Endothelial cell of umbilical vein (primary cell): ENCODE measurements at places on chromosomes 2 and 18. TPM values are rescaled to one million over a fixed set of nuclear protein-coding genes. Genes with fewer than 3 reads are reported as not detected.

DNA sequence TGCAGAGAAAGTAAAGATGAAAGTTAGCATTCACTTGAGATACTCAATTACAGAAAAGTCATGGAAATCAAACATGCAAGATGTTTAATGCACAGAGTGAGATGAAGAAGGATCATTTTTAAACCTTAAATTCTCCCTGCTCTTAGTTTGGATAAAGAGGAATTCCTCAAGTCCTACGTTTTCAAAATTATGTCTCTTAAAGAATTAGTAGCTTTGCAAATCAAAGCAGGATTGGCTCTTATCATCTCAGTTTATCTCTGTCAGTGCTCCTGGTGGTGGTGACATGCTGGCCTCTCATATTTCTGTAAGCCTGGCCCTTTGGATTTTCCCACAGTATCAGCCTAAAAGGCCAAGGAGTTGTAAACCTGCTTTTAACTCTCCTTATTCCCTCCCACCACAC lies 242.2 kb downstream of the NRXN1 start:
- H3K4me1 ChIP-seq = no peaks in the 10 kb centered on the region
- DNase-seq = no peak
- H3K36me3 ChIP-seq = no peaks in the 10 kb centered on the region
- H3K27me3 ChIP-seq = no peaks in the 10 kb centered on the region
- no peak overlapping the region for H3K4me3 ChIP-seq

GRCh38 chr18:3530807-3531206 lies 80.8 kb downstream of the TGIF1 start:
- no peaks in the 10 kb centered on the region for H3K4me1 ChIP-seq
- no peak for DNase-seq
- no peaks in the 10 kb centered on the region for H3K27me3 ChIP-seq

- no peaks in the 10 kb centered on the region for H3K4me1 ChIP-seq
- H3K4me3 ChIP-seq = no peak overlapping the region
- no peak for DNase-seq
- H3K27me3 ChIP-seq = peaks cover 3% of the 10 kb centered on the region
Observed at GRCh38 chr2:100235098-100235497, 87.2 kb downstream of the LONRF2 start.

DNA sequence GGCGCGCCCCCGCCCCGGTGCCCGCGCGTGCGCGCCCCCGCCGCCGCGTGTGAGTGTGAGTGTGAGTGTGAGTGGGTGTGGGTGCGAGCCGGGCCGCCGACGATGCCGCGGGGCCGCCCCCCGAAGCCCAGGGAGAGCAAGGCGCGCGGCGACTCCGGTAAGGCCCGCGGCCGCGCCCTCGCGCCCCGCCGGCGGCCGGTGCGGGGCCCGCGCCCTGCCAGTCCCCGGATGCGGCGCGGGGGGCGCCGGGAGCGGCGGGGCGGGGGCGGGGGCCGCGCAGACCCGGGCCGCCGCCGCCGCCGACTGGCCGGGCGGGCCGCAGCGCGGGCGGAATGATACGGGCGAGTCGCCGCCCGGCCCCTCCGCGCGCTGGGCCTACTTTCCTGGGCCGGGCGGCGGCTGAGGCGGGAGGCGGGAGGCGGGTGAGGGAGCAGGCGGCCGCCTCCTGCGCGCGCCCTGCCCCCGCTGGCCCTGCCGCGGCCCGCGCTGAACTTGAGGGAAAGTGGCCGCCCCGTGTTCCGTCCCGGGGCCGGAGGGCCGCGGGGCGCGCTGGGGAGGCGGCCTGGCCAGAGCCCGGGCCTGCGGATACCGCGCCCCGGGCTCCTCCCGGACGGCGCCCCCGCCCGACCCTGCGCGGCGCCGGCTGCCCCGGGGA lies at the start of gene ZNF236:
Gene ZNF236 (plus strand): TSS at position 52 of the 655 bp plus-strand sequence. CDS start 51 bp downstream, at position 103.
- no peaks in the 10 kb centered on the region for H3K27me3 ChIP-seq
- peak; percentile 44 for DNase-seq
- peaks cover 25% of the 10 kb centered on the region for H3K4me1 ChIP-seq
- no peaks in the 10 kb centered on the region for H3K36me3 ChIP-seq

GRCh38 chr2:10030311-10030736 lies 13.0 kb upstream of the KLF11 start:
- no peaks in the 10 kb centered on the region for H3K36me3 ChIP-seq
- H3K4me3 ChIP-seq = no peak overlapping the region
- no peak overlapping the region for H3K27ac ChIP-seq
- no peaks in the 10 kb centered on the region for H3K27me3 ChIP-seq
- no peak for DNase-seq
- peaks cover 7% of the 10 kb centered on the region for H3K4me1 ChIP-seq

DNA sequence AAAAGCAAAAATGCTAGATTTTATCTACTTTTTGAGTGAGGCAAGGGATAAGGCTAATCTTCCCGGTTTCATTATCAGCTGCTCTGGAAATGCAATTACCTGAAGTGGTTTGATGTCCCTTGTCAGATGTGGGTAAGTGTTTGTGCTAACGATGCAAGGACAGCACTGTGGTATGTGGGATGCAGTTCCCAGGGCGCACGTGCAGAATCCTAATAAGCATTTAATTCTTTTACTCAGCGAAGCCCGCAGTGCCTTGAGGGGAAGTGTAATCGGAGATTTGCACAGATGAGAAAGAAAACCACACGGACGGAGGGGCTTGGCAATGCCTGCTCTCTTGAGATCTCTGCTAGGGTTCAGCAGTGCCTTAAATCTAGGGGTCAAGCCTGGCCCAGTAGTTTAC lies 108.5 kb upstream of the LYPD6 start:
- no peaks in the 10 kb centered on the region for H3K36me3 ChIP-seq
- no peaks in the 10 kb centered on the region for H3K27me3 ChIP-seq
- no peaks in the 10 kb centered on the region for H3K4me1 ChIP-seq
- H3K4me3 ChIP-seq = no peak overlapping the region

GRCh38 chr2:224062481-224063297 lies 23.6 kb upstream of the SERPINE2 start:
- no peak for DNase-seq
- H3K4me1 ChIP-seq = no peaks in the 10 kb centered on the region
- H3K27ac ChIP-seq = no peak overlapping the region
- H3K4me3 ChIP-seq = no peak overlapping the region
- H3K36me3 ChIP-seq = no peaks in the 10 kb centered on the region

DNA sequence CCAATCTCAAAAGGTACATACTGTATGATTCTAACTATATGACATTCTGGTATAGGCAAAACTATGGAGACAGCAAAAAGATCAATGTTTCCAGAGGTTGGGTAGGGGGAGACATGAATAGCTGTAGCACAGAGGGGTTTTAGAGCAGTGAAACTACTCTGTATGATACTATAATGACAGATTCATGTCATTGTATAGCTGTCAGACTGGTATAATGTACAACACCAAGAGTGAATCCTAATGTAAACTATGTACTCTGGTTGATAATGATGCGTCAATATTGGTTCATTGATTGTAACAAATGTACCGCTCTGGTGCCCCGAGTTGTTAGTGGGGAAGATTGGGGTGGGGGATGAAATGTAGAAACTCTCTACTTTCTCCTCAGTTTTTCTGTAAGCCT lies 172.4 kb upstream of the SPOPL start:
- no peak overlapping the region for H3K4me3 ChIP-seq
- no peak for DNase-seq
- H3K27me3 ChIP-seq = no peaks in the 10 kb centered on the region
- no peaks in the 10 kb centered on the region for H3K4me1 ChIP-seq
- H3K27ac ChIP-seq = no peak overlapping the region
- no peaks in the 10 kb centered on the region for H3K36me3 ChIP-seq

GRCh38 chr18:41948544-41949110 lies 6.4 kb upstream of the PIK3C3 start:
- peaks cover 11% of the 10 kb centered on the region for H3K27me3 ChIP-seq
- no peak for DNase-seq
- no peaks in the 10 kb centered on the region for H3K4me1 ChIP-seq
- no peaks in the 10 kb centered on the region for H3K36me3 ChIP-seq
- H3K27ac ChIP-seq = no peak overlapping the region

- peak; percentile 86 for DNase-seq
- H3K4me3 ChIP-seq = no peak overlapping the region
Observed at GRCh38 chr2:143429932-143430679, 300.9 kb downstream of the ARHGAP15 start.

DNA sequence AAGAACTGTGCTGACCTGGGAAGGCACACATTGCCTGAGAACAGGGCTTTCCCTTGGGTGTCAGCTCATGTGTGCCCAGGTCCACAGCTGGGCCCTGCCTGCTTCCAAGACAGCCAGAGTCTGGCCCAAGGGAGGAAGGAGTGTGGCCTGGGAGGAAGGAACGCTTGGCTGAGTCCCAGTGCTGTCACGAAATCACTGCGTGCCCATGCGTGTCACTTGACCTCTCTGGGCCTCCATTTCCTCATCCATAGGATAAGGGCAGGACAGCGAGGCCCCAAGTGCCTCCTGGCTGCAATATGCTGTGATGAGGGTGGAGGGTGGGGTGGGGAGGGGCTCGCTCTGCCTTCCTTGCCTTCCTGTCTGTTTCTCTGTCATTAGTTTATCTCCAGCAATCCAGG lies 642 bp upstream of the KCNK3 start:
- no peak for DNase-seq
- no peak overlapping the region for H3K4me3 ChIP-seq
- no peak overlapping the region for H3K27ac ChIP-seq
- H3K27me3 ChIP-seq = peaks cover 36% of the 10 kb centered on the region
- H3K36me3 ChIP-seq = no peaks in the 10 kb centered on the region

- peaks cover 3% of the 10 kb centered on the region for H3K36me3 ChIP-seq
- no peak overlapping the region for H3K4me3 ChIP-seq
- no peak for DNase-seq
- H3K27ac ChIP-seq = peak overlapping the region; percentile 79
- no peaks in the 10 kb centered on the region for H3K27me3 ChIP-seq
Observed at GRCh38 chr18:9616049-9616448, 1.7 kb upstream of the PPP4R1 start.

GRCh38 chr2:205835251-205835791 lies 153.0 kb downstream of the NRP2 start:
- DNase-seq = no peak
- H3K27ac ChIP-seq = no peak overlapping the region
- H3K4me3 ChIP-seq = no peak overlapping the region
- no peaks in the 10 kb centered on the region for H3K36me3 ChIP-seq
- peaks cover 3% of the 10 kb centered on the region for H3K27me3 ChIP-seq

The ELOA2 gene
- total RNA-seq = not detected in 2 replicates

The ZAP70 gene
- total RNA-seq = not detected in 2 replicates

The B4GALT6 gene
- total RNA-seq = 24.2 and 25.2 TPM in 2 replicates

The HAAO gene
- total RNA-seq = 0.60 and 0.82 TPM in 2 replicates

The CD226 gene
- 0.20 and 0.25 TPM in 2 replicates for total RNA-seq

The VWA3B gene
- not detected in 2 replicates for total RNA-seq

The PDE11A gene
- total RNA-seq = 0.25 and 0.51 TPM in 2 replicates
